ENCODE measurements at places on chromosomes 4 and X.

DNA sequence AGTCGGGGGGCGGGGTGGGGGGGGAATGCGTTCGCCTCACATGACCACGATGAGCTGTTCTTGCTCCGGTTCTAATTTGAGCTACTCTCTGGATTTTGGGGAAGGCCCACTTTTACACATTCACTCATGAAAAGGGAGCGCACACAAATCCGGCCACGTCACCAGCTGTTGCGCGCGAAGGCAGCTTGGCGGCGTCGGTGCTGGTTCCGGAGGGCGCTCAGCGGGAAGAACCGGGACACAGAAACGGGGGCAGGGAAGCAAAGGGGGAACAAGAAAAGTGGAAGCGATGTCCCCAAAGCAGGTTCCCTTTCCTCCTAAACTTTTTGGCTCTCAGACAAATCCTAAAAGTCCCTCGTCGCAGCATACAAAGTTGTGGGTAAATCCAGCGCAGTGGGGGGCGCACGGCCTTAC, 605 bp downstream of the ANXA5 start:
- DNase-seq: peak; percentile 76

DNA sequence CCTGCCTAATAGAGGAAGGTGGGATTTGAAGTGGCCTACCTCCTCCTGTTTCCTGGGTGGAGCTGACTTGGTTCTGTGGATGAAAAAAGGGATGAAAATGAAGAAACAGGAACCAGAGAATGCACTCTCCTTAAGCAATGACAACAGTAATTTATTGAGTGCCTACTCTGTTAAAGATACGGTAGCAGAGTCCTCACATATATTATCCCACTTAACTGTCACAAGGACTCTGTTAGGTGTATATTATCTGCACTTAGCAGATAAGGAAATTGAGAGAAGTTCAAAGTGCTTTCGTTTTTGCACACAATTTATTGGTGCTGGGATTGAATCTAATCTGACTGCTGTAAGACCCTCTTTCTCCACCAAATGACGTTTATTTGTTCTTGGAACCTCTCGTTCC, 301.2 kb downstream of the PACRGL start:
- DNase-seq: no peak

DNA sequence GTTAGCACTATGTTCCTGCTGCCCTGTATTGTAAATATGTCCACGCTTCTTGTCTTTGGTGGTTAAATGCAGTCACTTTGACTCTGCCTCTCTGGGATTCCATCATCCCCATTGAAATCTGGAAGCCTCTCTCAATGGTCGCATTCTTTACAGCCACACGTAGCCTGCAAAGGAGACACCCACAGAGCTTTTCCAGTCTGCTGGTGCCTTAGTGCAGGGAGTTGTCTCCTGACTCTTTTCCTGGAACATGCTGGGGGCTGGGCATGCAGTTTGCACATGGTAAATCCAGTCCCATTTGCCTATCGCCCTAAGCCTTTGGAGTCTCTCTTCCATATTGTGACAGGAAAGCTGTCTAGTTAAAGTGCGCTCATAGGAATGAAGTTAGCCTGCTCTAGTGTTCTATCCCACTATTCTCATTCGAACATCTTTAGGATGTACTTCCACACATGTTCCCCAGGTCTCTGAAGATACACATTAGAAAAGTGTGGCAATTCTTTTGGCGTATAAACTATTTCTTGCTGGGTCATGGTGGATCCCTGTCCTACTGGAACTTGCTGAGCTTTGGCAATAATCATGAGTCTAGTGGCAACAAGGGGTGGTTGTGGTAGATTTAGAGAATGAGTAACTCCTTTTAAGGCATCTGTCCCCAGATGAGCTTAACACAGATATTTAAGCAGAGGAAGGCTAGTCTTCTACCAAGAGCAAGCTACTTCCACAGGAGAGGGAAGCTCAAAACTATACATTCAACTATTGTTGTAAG, 33.7 kb downstream of the COQ2 start:
- no peak for DNase-seq

- no peak for DNase-seq
Measured at GRCh38 chrX:129650183-129650689, 4.5 kb downstream of the APLN start.

DNA sequence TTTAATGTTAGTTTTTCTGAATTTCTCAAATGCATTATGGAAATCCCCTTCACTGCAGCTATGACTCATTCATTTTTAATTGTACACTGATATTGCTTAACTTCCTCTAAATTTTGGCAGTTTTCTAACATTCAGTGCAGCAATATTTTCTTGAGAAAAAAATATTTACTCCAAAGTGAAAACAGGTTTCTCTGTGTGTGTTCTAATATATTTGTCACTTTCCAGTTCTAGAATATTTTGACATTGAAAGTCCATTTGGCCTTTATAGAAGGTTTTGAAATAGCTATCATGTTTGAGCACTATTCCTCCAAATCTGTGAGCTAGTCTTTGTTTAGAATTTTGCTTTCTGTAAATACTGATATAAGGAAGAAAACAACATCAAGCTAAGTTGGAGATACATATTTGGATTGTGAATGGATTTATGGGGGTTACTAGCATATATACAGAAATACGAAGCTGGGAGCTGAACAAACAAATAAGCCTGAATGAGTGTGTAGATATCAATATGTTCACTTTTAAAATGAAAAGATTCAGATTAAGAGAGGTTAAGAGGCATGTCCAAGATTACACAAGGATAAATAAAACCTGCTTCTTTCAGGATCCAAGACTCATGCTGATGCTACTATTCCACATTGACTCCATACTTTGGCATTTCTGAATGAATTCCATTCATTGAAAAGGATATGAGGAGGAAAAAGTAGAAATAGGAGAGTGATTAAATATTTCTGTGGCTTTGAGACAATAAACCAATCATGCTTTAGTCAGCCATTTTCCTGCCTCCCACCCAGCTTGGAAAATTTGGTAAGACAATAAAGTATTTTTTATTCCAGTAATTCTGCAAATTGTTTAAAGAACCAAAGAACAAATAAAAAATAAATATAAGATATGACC, 57.3 kb upstream of the SLIT2 start:
- no peak for DNase-seq

GRCh38 chr4:109879081-109879480, 31.2 kb downstream of the LRIT3 start:
- no peak for DNase-seq

- no peak for DNase-seq
Measured at GRCh38 chr4:159185591-159186023, 82.7 kb downstream of the RAPGEF2 start.

Data from MG63 (cell line).